Dorsolateral prefrontal cortex (tissue), 122 donors: ENCODE measurements at places on chromosomes 5 and 9. TPM values are rescaled to one million over a fixed set of nuclear protein-coding genes. Genes with fewer than 3 reads are reported as not detected.

DNA sequence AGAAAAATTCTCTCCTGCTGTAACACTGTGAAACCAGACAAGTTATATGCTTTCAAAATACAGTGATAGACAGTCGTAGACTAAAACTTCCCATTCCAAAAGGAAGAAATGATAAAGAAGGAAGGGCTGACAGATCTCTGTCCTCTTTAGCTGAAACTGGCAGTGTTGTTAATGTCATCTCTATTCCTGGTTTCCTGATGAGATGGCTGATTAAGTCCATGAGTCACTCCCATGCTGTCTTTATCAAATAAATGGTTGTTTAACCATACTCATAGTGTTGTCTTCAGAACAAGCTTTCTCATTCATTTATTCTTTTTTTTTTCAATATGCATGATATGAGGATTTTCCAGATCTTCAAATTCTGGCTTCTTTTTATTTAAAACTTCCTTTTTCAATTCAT lies 952.2 kb upstream of the WWC1 start:
- DNase-seq, result no peak

DNA sequence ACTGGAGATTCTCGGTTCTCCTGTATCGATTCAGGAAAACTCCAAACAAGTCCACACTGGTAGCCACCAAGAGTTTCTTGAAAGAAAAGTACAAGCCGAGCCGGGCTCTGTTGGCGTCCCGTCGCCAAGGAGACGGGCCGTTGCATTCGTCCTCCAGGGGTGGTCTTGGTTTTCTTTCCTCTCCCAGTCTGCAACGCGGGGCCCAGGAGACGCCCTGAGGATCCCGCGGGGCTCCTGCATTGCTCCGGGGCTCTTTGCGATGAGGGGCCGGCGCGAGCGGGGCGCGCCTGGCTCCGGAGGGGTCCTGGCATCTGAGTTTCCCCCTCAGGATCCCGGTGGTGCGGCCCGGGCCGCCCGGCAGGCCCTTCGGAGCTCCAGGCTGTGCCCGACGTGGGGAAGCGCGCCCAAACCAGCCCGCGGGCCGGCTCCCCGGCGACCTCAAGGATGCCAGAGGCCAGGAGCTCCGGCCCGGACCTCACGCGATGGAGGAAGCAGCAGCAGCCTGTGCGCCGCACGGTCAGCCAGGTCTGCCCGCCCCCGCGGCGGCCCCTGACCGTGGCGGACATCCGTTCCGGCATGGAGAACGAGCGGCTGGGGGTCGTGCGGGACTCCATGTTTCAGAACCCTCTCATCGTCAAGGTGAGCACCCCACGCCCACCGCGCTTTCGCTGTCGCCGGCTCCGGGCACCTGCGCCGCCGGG lies at the start of gene CFAP77:
Gene CFAP77, plus strand, starts transcription at position 384 of the 701 bp plus-strand sequence. Its CDS starts 61 bp downstream, at position 445.
- no peak for DNase-seq

DNA sequence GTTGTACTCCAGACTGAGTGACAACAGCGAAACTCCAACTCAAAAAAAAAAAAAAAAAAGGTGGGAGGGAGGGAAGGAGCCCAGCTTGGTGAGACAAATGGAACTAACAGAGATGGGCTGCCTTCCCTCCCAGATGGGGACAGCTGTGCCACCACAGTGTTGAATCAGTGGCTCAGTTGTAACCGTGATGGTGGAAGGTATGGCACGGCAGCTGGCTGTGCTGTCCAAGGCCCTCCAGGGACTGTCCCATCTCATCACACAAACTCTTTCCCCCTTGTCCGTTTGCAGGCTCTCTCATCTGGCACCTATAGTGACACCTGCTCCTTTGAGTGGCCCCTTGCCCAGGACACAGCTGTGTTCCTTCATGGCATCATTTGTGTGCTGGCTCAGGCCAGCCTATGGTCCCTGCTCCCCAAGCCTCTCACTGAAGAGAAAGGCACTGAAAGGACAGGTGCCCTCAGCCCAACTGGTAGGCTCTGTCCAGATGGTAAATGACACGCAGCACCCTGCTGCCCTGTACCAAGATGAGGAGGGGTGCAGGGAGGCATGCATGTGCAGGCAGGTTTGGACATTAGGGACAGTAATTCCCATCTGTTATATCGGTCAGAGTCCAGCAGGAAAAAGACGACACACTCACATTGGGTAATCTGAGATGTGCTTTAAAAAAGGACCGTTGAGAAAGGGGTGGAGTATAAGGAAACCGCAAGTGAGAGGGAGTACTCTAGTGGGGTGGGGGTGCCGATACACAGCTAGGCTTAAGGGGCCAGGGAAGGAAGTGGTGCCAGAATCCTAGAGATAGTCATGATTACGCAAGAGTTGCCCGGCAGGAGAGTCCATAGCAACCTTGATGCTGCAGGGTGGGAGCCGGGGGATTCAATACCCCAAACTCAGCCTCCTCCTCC lies 4.3 kb downstream of the SMIM33 start:
- DNase-seq, result no peak

- DNase-seq, result no peak
These were observed 15.1 kb upstream of the PHF19 start for GRCh38 chr9:120891884-120892747.

DNA sequence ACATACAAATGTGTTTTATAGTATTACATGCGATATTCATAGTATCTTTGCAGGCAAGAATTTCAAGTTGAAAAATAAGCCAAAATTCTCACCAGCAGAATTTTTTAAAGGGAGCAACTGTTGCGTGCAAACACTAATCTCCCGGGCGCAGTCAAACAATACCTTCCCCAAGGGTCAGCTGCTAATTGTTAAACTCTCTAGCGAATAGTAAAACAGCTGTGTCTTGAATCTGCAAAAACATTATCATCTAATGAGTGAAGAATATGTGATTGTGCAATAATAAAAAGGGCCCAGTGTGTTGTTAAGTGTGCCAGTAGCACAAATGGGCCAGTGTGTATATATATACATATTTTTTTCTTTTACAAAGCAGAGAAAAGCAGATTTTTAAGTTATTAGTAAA lies 131.4 kb downstream of the CCDC192 start:
- no peak for DNase-seq

DNA sequence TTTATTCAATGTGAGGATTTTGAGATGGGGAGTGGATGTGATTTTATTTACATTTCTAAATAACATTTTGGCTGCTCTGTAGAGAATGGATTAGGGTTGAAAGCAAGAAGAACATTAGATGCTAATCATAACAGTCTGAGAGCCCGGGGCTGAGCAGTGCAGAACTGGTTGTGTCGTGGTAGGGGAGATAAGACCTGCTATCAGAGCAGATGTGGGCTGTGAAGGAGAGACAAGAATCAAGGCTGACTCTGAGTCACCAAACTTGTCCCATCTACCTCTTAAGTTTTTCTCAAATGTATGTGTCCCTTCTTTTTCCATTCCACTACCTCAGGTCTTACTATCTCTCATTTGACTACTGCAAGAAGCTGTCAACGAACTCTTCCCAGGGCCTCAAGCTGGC lies 35.4 kb upstream of the SLC28A3 start:
- no peak for DNase-seq

DNA sequence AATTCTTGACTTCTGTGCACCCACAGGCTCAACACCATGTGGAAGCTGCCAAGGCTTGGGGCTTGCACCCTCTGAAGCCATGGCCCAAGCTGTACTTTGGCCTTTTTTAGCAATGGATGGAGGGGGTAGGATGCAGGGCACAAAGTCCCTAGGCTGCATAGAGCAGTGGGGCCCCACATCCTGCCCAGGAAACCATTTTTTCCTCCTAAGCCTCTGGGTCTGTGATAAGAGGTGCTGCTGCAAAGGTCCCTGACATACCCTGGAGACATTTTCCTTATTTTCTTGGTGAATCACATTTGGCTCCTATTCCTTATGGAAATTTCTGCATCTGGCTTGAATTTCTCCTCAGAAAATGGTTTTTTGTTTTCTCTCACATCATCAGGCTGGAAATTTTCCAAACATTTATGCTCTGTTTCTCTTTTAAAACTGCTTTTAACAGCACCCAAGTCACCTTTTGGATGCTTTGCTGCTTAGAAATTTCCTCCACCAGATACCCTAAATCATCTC lies 482.7 kb upstream of the TLE4 start:
- DNase-seq, result no peak

GRCh38 chr9:115628426-115628825 lies 510.5 kb upstream of the TNC start:
- no peak for DNase-seq

PLAC8L1 gene
- 4.4 TPM for total RNA-seq
